T-helper 2 cell (primary cell): ENCODE measurements at places on chromosomes 2 and 18.
A peak's percentile ranks its signal among the peaks of the same experiment; 100 is the strongest.

DNA sequence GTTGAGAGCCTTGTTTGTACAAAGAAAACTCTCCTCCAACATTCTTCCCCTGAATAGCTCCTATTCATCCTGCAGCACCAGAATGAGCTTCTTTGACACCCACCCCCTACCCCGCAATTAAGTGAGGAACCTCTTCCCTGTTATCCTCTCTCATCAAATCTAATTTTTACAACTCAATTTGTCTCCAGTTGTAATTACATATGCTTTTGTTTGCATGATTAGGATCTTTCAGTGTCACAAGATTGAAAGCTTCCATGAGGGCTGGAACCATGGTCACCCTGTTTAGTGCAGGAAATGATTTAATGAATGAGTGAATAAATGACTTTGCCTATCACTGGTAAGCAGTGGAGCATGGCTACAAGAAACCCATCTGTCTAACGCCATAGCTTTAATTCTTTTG is 334.6 kb upstream of the KLHL29 start:
- no peak for DNase-seq

- no peak for DNase-seq
These were observed 52.5 kb downstream of the KCNE4 start for GRCh38 chr2:223104336-223105132.

DNA sequence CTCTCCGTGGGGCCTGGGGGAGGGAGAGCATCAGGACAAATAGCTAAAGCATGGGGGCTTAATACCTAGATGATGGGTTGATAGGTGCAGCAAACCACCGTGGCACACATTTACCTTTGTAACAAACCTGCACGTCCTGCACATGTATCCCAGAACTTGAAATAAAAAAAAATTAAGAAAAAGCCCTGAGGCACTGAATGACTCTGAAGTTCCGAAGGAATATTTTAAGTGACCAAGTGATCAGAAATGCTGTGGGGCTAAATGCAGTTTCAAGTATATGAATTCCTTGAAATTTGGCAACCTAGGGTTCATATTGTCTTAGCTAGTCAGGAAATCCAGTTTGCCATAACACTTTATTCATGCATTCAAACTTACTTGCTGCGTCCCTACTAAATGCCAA is 127.5 kb downstream of the MC4R start:
- no peak for DNase-seq

DNA sequence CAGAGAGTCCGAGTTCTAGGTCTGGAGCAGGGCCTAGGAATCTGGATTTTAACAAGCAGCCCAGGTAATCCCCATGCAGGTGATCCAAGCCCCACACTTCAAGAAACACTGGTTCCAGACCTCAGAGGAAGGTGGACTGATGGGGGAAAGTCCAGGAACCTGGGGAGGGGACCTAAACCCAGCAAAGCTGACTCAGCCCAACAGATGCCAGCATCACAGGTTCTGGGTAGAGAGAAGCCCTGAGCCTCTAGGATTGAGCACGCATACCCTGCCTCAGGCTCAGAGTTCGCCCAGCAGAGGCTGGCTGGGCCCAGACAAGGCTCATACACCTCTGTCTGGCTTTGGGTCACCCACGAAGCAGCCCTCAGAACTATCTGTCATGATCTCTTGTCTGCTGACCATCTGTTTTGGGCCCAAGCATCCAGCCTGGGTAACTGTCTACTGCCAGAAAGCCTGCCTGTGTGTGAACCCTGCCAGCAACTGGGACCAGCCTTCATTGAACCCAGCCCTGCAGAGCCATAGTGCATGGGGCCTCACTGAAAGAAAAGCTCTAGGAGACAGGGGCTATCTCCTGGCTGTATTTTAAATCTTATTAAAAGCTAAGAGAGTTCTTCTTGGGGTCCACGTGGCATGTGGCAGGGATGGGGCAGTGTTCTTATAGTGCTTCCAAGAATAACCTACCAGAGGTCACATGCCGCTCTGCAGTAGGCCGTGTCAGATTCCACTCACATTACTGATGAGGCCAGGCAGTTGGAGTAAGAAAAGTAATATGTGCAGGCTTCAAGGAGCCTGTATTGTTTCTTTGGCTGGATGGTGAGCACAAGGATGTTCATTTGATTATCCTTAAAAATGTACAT is 7.4 kb downstream of the TMEM127 start:
- no peak for DNase-seq

GRCh38 chr2:238423561-238424312 is 3.0 kb upstream of the ASB1 start:
- DNase-seq: no peak

DNA sequence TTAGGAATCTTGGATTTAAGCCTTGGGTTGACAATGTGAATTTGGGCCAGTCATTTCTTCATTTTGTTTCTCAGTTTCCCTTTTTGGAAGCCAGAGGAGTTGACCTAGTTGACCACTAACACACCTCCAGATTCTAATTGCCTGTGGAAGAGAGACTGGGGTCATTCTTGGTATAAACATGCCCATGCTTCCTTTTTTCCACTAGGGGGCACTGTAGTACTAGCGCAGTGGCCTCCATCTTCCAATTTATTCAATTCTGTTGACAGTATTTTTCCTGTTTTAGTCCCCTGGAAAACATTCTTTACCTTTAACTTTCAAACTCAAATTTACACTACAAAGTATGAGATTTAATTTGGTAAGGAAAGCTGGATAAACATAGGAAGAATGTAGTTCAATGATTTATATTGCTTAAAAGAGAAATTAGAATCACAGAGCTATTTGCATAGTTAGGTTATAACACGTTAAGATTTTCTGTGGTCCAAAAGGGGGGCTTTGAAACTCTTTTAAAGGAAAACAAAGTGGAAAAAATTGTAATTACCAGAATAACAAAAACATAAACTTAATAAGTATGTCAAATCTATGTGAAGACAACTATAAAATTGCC is 57.5 kb upstream of the AGPS start:
- peak; percentile 45 for DNase-seq

- DNase-seq: no peak
These were observed 12.4 kb downstream of the LMAN2L start for GRCh38 chr2:96727431-96727830.

GRCh38 chr18:41630232-41630886 is 324.7 kb upstream of the PIK3C3 start:
- no peak for DNase-seq

GRCh38 chr2:207135340-207135739 is 30.4 kb downstream of the KLF7 start:
- no peak for DNase-seq

- DNase-seq: no peak
These were observed 19.2 kb downstream of the PPP4R3B start for GRCh38 chr2:55598056-55598795.

GRCh38 chr2:68845043-68845442 is 26.2 kb downstream of the BMP10 start:
- DNase-seq: no peak

DNA sequence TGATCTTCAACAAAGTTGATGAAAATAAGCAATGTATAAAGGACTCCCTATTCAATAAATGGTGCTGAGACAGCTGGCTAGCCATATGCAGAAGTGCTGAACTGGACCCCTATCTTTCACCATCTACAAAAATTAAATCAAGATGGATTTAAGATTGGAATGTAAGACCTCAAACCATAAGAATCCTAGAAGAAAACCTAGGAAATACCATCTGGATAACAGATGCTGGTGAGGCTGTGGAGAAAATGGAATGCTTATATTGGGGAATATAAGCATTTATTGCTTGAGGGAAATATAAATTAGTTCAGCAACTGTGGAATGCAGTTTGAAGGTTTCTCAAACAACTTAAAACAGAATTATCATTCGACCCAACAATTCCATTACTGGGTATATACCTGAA is 89.6 kb downstream of the GCA start:
- DNase-seq: no peak

DNA sequence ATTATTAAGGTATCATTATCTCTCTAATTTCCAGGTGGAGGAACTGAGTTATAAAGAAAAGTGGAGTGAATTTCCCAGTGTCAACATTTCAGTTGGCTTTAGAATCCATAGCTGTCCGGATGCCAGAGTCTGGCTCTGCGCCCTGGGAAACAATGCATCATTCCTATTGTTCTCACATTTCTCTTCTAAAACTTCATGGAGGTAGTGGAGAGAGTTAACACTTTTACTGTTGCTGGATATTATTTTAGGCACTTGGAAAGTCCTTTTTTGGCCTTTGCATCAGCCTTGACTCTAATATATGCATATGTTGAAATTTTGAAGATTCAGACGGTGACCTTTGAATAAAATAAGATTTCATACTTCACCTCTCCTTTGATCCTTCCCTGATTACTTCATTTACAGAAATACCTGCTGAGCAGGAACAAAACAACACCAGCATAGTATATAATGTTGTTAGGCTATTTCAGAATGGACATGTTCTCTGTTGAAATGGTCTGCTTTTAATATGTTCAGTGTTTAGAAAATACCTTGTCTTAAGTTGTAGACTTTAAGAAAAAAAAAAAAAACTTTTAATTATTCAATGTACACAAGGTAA is 148.8 kb downstream of the EPHA4 start:
- DNase-seq: no peak

GRCh38 chr2:10162586-10163497 is 40.3 kb downstream of the RRM2 start:
- no peak for DNase-seq

DNA sequence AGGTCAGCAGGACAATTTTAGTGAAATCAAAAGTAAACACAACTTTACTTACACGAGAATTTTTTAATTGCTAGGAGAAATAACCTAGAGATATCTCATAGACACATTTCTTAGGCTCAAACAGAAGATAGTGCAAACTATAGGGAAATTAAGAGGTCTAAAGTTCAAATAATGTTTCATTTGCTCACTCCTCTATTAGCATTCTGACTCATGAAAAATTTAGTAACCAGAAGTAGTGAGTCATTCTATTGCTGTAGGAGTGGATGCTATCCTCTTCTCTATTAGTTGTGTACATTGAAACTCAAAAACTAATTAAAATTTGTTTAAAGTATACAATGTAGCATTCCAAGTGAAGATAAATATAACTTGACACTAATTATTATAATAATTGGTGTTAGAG is 908.3 kb upstream of the TMEFF2 start:
- DNase-seq: no peak

- no peak for DNase-seq
These were observed 270.7 kb downstream of the HAUS1 start for GRCh38 chr18:46374850-46375249.

DNA sequence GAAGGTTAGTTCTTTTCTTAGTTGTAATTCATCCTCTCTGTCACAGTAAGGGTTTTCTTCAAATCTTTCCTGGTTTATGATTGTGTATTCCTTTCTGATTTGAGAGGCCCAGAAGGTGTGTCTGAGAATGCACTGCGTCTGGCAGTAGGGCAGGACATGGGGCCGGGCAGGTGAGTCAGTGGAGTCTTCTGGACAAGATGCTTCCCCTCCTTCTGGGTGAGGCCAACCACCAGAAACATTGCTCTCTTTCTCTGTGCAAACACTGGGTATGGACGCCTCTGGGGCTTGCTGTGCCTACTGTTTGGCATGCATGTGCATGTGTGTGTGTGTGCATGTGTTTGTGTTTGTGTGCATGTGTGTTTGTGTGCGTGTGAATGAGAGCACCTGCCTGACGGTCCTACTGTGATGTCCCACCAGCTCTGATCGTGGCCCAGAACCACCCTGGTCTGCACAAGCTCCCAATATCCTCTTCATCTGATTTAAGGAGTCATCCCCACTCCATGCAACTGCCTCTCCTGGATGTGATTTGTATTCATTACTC is 93.2 kb upstream of the DLX2 start:
- DNase-seq: no peak

GRCh38 chr2:170396799-170397459 is 219.0 kb downstream of the MYO3B start:
- DNase-seq: peak; percentile 40
